ENCODE measurements at places on chromosomes 2 and 18. TPM values are rescaled to one million over a fixed set of nuclear protein-coding genes. Genes with fewer than 3 reads are reported as not detected.
A peak's percentile ranks its signal among the peaks of the same experiment; 100 is the strongest.

DNA sequence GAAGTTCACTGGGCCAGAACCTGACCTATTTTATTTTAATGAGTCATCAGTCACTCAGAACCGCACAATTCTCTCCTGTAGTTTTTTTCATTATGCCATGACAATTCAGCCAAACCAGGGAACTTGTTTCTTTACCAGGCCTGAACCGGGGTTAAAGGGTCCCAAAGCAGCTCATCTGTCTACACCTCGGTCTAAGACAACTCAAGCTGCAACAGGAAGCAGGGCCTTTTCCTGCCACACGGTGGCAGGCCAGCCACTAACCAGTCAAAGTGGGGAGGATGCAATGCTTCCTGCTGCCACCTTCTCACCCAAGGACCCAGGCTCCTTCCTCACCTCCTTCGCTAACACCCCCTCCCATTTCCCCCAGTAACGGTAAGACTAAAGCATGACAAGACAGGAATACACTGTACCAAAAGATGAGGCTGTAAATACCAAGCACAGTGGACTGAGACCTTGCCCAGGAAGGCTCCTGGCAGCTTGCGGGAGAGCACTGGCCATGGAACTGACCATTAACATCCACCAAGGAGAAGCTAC is 56.7 kb upstream of the ACKR3 start:
- DNase-seq, result peak; percentile 42

GRCh38 chr2:208210688-208211451 is 21.0 kb upstream of the C2orf80 start:
- no peak for DNase-seq

GRCh38 chr2:229740279-229740678 is 25.9 kb upstream of the DNER start:
- no peak for DNase-seq

DNA sequence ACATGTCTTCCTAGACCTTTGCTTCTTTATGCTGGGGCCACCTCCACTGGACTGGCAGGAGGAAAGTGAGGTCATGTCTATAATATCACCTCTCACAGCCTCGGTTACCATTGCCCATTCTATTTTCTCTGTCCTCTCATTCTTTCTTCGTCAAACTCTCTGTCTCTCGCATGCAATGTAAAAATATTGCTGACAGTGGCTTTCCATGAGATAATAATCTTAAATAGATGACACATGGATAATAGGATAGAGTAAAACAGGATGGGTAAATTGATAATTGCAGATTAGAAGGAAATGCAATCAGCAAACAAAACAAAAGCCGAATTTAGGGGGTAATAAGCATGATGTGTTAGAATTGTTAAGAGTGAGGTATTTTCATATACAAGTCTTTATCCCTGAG is 215.7 kb upstream of the PARD3B start:
- DNase-seq, result no peak

The PEX13 gene
- 52.7 TPM for total RNA-seq

The LHCGR gene
- total RNA-seq, result not detected

All from RPMI7951 (cell line).